ENCODE measurements at places on chromosomes 13 and 19. TPM values are rescaled to one million over a fixed set of nuclear protein-coding genes. Genes with fewer than 3 reads are reported as not detected.
A peak's percentile ranks its signal among the peaks of the same experiment; 100 is the strongest.

DNA sequence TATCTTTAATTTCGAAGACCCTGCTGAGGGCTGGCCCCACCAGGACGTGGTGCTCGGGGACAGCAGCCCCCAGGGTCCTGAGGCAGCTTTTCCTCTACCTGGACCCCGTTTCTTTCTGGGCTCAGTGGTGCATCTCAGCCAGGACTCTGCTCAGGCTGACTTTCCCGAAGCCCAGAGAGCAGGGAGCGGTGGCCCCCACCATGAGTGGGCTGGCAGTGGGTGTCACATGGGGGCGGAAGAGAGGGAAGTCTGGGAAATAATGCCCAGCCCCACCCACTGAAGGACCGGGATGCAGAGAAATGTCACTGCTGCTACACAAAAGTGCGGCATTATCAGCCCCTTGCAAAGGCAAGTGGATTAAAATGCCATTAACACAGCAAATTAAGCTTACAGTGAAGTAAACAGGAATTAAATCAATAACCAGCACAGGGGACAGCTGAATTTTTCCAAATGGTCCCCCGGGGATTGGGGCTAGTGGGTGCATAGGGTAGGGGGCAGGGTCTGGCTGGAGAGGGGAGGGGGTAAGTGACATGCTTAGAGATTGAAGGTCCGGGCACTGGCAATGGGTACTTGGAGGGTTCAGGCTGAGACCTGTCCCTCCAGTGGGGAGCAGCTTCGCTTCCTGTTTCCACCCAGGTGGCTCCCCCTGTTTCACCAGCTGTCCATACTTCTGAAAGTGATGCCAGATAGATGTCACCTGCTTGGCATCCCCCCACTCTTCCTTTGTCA, 177.3 kb downstream of the URI1 start:
- DNase-seq: no peak

GRCh38 chr19:40811478-40812341, 12.7 kb downstream of the EGLN2 start:
- DNase-seq: peak; percentile 51

CPT1C gene
- 14.1 TPM for polyA plus RNA-seq

- no peak for DNase-seq
Measured at GRCh38 chr19:32708457-32708856, 11.1 kb upstream of the TDRD12 start.

PGLYRP1 gene
- polyA plus RNA-seq: 0.60 TPM

PLVAP gene
- 46.5 TPM for polyA plus RNA-seq

- DNase-seq: no peak
Measured at GRCh38 chr19:58466089-58466759, 656 bp upstream of the ZNF324 start.

DNA sequence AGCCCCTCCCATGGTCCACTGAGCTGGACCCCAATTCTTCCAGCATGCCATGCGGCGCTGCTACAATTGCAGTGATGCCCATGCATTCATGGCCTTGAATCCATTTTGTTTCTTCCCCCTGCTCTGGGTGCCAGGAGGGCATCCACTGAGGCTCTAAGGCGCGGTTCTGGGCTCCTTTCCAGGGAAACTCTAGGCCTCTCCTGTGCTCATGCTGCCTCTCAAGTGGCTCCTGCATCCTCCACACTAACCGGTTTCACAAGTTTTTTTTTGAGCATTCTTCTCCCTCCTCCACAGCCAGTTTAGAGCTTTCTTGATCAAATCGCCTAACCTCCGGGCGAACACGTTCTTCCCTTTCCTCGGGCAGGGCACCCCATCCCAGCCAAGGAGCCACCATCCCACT, 69.1 kb upstream of the FLT1 start:
- no peak for DNase-seq

BCAM gene
- 122 TPM for polyA plus RNA-seq

DNA sequence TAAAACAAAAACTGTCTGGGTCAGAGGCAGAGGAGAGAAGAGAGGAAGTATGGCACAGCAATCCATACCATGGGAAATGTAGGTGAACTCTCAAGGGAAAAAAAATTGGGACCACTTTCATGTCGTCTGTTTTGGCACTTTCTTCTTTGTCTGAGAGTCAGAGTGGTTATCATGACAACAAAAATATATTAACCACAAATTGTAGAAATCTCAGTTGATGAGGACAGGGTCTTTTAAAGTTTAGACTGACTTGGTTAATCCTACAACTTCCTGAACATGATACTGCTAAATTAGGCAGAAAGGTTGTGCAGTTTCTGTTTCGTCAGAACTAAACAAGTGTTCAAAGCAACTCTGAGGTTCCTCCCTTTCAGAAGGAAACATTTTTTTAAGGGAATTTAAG, 15.2 kb downstream of the KLF5 start:
- no peak for DNase-seq

PPP1R13L gene
- 2.7 TPM for polyA plus RNA-seq

EPSTI1 gene
- polyA plus RNA-seq: 12.4 TPM

ZNF44 gene
- polyA plus RNA-seq: 7.6 TPM

TUBA3C gene
- polyA plus RNA-seq: not detected

DNA sequence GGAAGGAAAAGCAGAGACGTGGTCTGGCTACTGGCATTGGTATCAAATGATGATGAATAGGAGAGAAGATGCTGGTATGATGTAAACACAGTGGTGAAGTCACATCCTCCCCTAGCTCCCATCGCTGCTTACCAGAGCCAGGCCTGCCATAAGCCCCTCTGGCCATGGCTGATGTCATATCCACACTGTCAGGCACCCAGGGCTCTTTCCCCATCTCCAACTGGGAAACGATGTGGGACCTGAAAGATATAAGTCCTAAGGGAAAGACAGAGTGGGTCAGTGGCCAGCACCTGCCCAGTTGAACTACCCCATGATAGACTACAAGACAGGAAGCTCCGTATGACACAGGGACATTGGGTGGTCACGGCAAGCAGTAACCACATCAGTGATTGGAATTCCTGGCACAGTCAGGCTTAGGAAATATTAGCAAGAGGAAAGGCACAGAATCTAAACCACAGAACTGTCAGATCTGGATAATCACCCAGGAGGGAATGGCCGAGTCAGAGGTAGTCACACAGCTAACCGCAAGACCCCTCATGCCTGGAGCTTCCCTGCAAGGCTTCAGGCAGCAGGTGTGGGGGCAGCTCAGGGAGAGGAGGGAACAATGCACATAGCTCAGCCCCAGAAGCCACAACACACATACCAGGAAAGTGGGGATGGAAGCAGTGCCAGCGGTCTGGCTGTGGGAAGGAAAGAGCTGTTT, 3.8 kb downstream of the ZNF792 start:
- no peak for DNase-seq

Data from muscle of leg (tissue), 16 donors.